Skeletal muscle cell (primary cell): ENCODE measurements at places on chromosomes 1 and 21.

- DNase-seq: no peak
Measured at GRCh38 chr21:36166705-36167104, 10.1 kb downstream of the DOP1B start.

GRCh38 chr1:12309783-12310742 is 80.2 kb downstream of the VPS13D start:
- no peak for DNase-seq

- DNase-seq: no peak
Measured at GRCh38 chr1:226912587-226913176, 27.4 kb upstream of the COQ8A start.

- no peak for DNase-seq
Measured at GRCh38 chr1:186884251-186884650, 55.5 kb downstream of the PLA2G4A start.

DNA sequence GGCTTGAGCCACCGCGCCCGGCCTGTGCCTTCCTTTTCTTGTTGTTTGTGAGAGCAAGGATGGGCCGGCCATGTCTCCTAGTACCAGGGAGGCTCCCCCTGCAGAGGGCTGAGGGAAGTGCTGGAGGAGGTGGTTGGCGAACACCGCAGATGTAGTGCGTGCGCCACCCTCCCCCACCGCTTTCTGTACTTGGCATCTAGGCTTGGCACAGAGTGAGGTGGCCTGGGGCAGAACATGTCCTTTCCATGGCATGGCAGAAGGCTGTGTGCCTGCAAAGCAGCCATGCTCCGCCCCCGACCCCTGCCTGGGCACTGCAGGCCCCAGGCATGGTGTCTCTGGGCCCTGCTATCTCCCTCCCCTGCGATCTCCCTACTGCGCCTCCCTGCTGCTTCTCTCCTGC is 30.7 kb downstream of the ALPL start:
- DNase-seq: no peak

DNA sequence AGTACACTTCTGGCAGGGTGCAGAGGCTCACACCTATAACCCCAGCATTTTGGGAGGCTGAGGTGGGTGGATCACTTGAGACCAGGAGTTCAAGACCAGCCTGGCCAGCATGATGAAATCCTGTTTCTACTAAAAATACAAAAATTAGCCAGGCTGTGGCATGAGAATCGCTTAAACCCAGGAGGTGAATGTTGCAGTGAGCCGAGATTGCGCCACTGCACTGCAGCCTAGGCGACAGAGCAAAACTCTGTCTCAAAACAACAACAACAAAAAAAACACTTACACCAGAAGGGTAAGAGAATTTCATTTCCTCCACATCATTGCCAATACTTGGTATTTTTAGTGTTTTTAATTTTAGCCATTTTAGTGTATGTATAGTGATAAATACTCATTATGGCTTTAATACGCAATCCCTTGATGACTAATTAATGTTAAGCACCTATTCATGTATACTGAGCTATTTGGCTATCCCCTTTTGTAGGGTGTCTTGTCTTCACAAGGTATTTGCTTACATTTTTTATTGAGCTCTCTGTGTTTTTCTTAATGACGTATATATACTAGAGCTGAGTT is 77.1 kb upstream of the TNR start:
- DNase-seq: no peak

DNA sequence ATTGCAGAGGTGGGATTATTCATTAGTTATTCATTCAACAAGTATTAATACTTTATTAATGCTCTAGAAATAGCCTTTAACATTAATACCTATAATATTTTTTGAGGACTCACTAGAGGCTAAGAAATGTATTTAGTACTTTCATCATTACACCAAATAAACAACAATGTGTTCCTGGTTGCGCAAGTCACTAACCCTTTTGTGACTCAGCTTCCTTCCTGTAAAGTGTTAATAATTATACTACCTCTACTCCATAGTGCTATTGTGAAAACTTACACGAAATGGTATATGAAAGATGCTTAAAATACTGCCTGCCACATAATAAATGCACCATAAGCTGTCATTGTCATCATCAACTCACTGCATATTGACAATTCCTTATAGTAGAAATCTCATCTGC is 431.0 kb downstream of the DPYD start:
- DNase-seq: peak; percentile 25

DNA sequence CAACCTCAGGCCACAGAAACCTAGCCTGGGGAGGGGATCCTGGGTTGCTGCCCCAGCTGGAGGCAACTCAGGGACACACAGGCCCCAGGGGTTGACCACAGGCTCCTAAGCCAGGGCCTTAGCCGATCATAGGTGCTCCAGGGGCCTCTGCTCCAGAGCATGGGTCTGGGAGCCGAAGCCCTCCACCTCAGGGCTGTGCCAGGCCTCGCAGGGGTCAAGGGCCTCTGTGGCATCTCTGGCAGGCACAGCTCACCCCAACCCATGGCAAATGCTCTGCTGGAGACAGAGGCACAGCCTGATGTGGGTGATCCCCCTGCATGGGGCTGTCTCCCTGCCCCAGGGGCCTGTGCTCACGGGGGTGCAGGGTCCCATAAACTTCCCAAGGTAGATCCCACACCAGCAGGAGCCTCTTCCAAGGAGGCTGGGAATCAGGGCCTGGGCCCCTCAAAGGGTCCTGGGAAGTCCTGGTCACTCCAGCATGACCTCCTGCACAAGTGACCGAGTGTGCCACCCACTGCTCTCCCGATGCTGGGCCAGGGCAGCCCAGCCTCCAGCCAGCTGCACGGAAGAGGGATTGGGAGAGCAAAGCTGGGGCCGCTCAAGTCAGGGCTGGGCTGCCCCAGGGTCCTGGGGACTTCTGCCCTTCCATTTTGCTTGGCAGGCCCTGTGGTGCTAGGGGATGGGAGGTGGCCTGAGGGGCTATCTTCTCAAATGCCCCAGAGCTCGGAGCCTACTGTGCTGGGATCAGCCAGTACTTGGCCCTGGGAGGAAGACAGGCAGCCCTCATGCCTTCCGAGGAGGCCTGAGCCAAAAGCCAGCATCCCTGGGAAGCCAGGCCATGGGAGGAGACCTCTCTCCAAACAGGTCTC is 22.2 kb upstream of the PRSS38 start:
- DNase-seq: no peak

- no peak for DNase-seq
Measured at GRCh38 chr1:217322834-217323233, 308.1 kb downstream of the GPATCH2 start.

- DNase-seq: no peak
Measured at GRCh38 chr1:244406337-244406736, 45.4 kb downstream of the ADSS2 start.

DNA sequence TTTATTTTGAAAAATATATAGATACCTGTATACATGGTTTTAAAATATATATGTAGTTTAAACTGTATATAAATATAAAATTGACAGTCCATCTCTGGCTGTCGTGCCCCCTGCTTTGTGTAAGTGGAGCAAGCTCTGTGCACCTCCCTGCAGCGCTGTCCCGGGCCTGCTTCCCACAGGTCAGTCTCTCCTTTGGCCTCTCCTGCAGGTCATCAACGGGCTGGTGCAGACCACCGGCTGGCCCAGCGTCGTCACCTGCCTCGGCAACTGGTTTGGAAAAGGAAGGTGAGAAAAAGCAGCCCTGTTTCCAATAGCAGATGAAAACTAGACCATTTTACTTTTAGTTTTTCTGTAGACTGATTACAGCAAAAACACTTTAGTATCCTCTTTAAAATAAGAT is 28.5 kb downstream of the SLC37A1 start:
- DNase-seq: no peak

DNA sequence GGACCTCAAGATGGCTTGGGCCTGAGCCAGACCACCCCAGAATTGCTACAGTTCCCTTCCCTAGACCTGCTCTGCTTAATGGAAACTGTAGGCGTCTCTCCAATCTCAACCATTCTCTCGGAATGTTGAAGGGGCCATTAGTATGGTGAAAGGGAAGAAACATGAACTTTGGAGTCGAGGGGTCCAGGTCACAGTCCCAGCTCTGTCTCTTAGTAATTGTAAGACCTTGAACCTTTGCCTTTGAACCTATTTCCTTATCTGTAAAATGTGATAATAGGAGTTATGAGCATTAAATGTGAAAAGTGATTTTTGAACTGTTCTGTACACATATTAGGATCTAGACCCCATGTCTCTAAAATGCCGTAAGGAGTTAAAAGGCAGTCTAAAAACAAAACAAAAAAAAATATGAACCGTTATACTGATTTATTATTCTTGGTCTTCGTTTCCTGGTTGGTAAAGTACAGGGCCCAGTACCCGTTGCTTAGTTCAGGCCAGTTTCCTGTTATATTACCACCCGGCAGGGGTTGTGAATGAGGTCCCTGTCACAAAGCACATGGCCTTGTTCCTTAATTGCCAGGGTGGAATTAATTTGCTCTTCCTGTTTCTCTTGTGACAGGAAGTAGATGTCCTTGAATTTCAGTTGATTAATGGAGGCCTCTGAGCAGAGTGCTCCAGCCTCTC is 42.3 kb downstream of the TCEANC2 start:
- DNase-seq: no peak

DNA sequence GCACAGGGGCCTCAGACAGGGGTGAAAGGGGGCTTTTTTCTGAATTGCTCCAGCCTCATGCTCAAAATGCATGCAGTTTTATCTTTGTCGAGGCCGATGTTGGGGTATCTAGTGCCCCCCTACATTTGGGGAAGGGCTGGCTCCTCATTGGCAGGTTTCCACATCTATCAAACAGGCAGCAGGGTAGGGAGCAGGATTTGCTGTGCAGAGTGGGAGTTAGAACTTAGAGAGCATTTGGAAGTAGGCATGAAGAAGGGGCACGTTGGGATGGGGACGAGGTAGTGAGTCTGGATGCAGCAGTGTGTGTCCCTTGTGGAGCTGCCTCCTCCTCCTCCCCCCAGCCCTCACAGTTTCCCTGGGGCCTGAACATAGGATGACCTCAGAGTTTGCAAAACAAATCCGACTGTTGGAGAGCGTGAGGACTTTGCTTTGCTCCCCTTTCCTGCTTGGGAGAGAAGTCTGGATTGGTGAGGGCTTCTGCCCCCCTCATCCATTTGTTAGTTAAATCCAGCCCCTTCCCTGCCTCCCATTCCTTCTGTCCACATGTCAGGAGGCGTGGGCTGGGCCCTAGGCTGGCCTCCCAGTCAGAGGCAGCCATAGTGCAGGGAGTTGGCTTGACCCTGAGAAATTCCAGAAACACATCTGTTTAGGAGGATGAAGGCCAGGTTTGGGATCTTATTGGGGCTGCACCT is 36.9 kb upstream of the GPR37L1 start:
- DNase-seq: no peak
